ENCODE measurements at places on chromosomes 3 and 15.

GRCh38 chr3:124887177-124887931 lies at the start of gene ITGB5:
ITGB5 (minus strand) TSS chr3:124887365; CDS start chr3:124887000, 365 bp downstream.
- peak; percentile 27 for DNase-seq

- DNase-seq = no peak
Measured at GRCh38 chr3:38022896-38023709, 6.3 kb downstream of the PLCD1 start.

- no peak for DNase-seq
Measured at GRCh38 chr3:177068967-177069366, 128.3 kb downstream of the TBL1XR1 start.

GRCh38 chr15:81029414-81030300 lies 28.9 kb downstream of the TLNRD1 start:
- DNase-seq = no peak

- no peak for DNase-seq
Measured at GRCh38 chr15:77759896-77760592, 127.3 kb upstream of the LINGO1 start.

GRCh38 chr15:81183439-81183775 lies 13.3 kb upstream of the IL16 start:
- DNase-seq = no peak

DNA sequence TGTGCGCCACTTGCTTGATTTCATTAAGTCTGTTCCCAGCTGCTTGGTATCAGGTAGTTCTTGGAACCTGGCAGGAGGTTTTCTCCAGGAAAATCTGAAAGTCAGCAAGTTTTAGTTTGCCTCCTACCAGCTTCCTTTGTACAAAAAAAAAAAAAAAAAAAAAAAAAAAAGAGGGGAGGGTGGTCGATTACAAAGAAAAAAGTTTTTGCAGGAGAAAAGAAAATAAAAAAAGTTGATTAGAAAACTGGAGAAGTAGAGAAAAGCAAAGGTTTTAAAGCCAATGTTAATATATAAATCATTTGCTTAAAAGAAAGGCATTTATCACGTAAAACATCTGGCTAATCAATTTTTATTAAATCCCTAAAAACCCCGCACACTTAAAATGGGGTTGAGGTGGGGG lies 5.9 kb downstream of the EPHA3 start:
- no peak for DNase-seq

GRCh38 chr3:8536096-8537056 lies 34.8 kb downstream of the LMCD1 start:
- DNase-seq = no peak

- DNase-seq = no peak
Measured at GRCh38 chr15:82532991-82533481, 7.2 kb downstream of the RPS17 start.

GRCh38 chr3:46673151-46674030 lies 20.1 kb downstream of the ALS2CL start:
- no peak for DNase-seq

DNA sequence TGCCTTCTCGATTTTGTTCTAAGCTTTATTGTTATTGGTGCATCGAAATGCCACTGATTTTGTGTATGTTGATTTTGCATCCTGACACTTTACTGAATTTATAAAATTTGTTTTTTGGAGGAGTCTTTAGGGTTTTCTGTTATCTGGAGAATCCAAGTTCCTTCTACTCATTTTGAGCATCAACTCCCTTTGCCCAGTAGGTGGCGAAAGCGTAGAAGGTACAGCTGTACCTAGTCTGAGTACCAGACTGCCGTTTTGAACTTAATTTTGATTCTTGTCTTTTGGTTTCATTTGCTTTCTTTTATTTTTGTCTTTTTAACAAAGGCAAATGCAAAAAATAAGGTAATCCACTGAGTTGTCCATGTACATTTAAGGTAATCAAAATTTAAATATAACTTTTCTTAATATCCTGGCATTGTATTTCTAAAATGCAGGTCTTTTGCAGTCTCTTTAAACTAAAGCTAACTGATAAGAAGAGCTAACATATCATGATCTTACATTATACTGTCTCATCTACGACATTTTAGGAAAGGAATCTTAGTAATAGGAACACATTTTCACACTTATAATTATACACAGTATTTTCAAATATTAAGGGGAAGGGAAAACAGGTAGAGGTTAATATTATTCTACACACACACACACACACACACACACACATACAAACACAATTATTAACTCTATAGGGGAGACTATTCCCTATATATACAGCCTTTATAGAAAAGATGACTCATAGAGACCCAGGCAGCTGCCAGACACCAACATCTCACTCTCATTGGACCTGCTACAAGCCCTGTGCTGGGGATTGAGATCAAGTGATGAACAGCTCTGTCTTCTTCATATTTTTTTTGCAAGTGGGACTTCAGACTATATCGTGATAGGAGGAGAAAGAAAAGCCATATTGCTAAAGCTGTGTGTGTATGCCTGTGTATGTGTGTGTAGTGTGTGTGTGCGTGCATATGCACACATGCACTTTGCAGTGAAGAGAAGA lies 71.8 kb downstream of the SYNPR start:
- DNase-seq = peak; percentile 5

- DNase-seq = no peak
Measured at GRCh38 chr3:45139372-45140140, 6.6 kb downstream of the CDCP1 start.

DNA sequence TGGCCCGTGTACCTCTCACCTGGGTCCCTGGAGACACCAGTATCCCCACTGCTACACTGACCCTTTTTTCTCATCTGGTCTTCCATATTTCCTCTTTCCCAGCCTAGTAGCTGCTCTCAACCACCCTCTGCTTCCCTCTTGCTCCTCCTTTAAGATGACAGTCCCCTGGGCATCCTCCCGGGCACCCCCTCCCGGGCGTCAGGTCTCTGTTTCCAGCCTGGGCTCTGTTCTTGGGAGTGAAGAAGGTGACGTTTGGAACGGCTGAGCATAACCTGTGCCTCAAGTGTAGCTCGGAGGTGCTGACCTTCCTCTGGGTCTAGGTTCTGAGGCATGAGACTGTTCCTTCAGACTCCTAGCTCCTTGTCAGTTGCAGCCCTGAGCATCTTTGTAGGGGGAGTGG lies 101.2 kb downstream of the VGLL4 start:
- no peak for DNase-seq

- DNase-seq = no peak
Measured at GRCh38 chr3:69724722-69725435, 14.4 kb upstream of the MITF start.

DNA sequence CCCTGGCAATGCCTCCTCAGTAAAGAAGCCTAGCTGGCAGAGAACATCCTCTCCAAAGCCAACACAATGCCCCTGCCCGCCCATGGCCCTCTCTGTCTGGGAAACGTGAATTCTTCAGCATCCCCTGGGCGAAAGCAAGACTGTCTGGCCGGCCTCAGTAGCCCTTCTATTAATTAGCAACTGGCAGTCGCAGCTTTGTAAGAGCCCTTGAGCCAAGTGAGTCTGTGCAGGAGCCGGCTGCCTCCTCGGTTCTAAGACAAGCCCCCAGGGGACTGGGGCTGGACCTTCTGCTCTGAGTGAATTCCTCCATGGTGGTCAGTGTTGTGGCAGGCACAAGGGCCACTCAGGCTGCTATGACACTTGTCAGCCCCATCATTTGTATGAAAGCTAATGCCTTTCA lies 7.4 kb downstream of the HCN4 start:
- no peak for DNase-seq

- DNase-seq = no peak
Measured at GRCh38 chr3:66236281-66236680, 15.5 kb downstream of the SLC25A26 start.

- no peak for DNase-seq
Measured at GRCh38 chr3:148528024-148528423, 169.7 kb upstream of the AGTR1 start.

GRCh38 chr3:50128001-50128400 lies 27.1 kb upstream of the SEMA3F start:
- DNase-seq = no peak

DNA sequence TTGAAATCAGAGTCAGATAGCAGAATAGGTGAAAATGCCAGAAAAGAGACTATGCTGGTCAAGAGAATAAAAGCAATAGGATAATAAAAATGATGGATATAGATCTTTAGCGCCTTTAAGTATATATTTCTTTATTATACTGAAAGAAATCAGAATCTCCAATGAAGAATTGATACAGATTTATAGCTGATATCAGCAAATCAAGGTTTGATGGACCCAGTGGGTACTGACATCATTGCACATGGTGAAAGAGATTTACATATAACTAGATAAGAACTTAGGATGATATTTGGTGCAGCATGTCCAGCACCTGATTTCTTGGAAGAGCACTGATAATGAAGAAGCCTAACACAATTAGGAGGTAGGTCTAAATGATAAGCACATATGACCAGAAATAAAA lies 18.2 kb downstream of the CADM2 start:
- DNase-seq = no peak

DNA sequence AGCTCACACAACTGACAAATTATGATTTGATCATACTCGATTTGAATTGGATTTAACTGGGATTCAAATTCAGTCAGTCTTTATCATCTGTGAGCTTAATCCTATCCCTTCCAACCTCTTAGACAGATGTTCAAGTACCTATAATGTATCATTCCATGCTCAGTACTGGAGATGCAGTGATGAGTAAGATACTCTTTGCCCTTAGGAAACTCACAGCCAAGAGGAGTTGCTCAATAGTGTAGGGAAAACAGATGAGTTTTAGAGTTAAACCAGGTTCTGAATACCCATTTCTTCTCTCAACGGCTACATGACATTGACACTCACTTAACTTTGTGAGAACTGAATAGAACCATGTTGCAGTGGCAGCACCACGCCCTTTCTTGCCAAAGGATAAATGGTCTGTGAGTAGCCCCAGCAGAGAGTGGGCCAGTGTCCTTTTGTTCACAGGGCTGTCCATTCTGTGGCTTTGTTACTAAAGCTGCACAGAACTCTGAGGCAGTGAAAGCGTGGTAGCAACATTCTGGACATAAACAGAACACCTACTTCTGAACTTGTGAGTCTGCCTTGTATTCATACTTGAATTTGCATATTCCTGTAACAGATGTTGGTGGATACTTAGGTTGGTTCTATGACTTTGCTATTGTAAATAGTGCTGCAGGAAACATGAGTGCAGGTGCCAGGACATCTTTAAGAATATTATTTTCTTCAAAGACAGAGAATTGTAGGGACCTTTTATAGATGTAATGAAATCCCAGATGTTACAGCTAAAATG lies 91.6 kb downstream of the RASA2 start:
- no peak for DNase-seq

DNA sequence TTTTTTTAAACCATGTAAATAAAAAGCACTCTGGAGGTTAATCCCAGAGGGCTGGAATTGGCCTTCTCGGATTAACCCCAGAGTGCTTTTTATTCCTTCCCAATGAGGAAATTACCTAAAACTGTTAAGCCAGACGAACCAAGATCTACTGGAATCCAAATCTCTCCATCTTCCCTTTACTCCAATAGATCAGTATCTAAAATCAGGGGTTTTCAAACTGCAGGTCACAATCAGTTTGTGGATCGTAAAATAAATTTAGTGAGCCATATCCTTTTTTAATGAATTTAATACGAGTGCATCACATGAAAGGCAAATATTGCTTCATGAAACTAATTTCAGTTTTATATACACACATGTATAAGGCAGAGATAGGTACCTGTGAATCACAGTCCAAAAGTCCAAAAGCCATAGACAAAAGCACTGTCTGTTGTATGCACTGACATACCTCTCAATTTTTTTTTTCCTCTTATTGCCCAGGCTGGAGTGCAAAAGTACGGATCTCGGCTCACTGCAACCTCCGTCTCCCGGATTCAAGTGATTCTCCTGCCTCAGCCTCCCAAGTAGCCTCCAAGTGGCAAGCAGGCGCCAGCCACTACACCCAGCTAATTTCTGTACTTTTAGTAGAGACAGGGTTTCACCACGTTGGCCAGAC lies 61.3 kb downstream of the TBL1XR1 start:
- DNase-seq = no peak

DNA sequence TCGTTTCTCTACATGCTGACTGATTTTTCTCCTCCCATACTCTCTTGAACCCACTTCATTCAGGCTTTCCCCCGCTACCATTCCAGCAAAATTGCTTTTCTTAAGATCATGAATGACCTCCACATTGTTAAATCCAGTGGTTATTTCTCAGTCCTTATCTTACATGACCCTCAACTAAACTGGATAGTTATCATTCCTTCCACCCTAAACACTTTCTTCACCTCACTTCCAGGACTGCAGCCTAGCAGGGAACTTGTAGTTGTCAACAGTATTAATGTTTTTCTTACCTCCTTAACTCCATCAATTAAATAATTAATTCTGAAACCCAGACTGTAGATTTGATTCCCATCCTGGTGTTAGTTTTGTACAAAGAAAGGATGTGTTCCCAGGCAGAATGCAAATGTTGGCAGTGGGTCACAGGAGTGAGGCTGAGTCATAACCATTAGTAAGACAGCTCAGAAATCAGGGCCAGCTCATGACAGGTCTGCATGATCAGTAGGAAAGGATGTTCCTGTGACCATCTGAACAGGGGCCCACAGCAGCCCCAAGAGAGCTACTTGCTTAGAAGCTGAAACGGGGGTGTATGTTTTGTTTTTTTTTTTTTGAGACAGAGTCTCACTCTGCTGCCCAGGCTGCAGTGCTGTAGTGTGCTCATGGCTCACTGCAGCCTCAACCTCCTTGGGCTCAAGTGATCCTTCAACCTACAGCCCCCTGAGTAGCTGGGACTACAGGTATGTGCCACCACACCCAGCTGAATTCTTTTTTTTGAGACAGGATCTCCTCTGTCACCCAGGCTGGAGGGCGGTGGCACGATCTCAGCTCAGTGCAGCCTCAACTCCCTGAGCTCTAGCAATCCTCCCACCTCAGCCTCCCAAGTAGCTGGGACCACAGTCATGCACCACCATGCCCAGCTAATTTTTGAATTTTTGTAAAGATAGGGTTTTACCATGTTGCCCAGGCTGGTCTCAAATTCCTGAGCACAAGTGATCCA lies 9.1 kb downstream of the BCL2L10 start:
- DNase-seq = no peak

DNA sequence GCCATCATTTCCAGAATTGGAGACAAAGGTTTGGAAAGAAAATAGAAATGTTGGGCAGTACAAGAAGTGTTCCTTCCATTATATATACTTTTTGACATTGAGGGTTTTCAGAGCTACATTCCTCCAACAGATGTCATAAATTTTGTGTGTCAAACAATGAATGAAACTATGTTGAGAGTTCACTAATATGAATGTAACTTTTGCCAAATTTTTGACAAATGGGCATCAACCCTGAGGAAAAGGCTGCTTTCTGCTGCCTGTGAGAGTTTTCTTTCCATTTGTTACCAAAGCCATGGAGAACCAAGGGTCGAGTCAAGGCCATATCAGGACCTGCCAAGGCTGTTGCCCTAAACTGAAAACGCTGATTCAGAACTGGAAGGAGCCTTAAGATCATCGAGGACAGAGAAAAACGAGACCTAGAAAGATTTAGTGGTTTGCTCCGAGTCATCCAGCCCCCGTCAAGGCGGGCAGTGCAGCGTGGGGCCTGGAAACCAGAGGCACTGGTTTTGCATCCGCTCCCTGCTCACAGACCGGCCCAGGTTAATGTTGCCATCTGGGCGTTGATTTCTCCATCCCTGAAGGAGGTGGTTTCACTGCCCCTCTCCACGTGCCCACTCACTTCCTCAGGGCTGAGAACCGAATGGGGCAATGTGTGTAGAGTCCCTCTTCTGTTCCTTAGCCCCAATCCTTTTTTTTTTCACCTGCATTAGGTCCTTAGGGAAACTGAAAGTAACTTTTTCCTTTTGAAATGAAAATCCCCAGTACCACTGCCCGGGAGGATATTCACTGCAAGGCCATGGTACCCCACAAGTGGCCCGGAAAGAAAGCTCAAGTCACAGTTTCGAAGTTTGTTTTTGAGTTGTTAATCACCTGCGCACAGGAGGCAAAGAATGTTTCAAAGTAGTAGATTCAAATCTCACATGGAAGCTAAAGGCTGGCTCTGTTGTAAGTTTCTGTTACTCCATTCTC lies 32.8 kb downstream of the TPM1 start:
- DNase-seq = no peak

Data from substantia nigra (tissue), 51 donors.